GM18507 (cell line): ENCODE measurements at places on chromosomes 6 and 20.

DNA sequence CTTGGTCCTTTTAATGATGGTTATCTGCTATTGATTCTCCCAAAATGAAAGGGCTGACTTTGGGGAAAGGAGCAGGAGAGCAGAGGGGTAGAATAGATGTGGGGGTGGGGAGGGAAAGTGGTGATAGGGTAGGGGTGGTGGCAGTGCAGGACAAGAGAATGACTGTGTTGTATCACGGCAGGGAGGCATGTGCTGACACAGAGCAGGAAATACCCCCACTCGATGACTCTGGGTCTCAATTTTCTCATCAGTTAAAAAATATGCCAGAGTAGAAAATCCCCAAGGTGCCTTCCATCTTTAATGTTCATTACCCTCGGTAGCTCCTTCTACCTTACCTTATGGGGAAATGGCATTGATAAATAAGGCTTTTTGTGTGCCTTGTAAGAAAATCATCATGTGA is 79.0 kb upstream of the ATXN1 start:
- DNase-seq, result no peak

DNA sequence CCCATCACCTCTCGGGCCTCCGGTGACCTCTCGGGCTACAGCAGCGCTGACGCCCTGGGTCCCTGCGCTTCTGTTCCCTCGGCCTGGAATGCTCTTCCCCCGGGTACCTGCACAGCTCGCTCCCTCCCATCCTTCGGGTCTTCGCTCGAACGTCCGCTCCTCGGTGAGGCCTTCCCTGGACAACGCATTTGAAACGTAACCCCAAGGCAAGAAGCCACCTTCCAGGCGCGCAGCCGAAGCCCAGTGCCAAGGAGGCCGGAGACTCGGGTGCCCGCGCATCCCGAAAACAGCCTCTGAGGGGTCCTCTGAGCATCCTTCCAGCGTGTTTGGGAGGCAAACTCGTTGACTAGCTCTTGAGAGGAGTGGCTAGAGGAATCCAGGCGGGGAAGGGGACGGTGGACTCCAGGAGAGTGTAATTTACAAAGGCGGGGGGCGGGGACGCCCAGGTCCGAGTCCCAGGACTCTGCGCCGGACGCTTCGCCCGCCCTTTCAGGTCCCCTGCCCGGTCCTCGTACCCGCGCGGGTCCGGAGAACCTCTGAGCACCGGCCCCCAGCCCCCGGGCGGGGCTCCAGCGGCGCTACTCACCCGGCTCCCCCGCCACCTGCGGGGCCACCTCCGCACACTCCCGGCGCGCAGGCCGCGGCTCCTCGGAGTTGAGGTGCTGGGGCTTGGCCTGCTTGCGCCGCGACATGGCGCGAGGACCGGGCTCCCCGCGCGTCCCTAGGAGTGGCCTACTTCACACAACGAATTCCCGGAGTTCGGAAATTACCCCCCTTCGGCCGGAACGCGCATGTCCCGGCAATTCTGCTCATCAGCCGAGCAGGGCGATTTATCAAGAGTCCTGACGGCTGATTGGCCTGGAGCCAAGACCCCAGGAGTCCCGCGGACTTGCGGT is 86.8 kb downstream of the ZFP64 start:
- DNase-seq, result no peak

DNA sequence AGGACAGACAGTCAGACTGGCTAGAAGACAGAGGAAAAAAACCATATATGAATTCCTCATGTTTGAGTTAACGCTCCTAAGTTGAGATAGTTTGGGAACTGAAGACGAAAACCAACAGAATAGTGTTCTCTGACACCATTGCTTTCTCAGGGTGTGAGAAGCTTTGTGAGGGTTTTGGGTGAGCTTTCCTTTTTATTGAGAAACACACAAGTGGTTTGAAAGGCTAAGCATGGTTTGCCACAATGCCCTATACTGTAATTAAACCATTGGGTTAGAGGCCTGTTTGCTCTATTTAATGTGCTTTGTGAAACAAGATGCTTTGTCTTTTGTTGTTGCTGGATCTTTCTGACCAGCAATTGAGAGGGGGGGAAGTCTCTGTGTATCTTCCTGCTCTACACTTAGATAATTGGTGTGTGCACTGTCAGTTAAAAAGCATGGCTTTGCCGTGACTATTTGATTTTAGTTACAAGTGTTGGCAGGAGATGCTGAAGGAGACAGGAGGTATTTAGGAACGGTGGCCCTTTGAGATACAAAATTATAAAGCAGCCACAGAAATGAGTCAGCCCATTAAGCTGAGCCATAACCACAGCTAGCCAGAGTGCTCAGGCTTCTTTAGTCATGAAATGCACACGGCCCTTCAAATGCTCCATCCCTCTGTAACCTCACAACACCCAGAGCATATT is 273.0 kb upstream of the PREP start:
- no peak for DNase-seq

DNA sequence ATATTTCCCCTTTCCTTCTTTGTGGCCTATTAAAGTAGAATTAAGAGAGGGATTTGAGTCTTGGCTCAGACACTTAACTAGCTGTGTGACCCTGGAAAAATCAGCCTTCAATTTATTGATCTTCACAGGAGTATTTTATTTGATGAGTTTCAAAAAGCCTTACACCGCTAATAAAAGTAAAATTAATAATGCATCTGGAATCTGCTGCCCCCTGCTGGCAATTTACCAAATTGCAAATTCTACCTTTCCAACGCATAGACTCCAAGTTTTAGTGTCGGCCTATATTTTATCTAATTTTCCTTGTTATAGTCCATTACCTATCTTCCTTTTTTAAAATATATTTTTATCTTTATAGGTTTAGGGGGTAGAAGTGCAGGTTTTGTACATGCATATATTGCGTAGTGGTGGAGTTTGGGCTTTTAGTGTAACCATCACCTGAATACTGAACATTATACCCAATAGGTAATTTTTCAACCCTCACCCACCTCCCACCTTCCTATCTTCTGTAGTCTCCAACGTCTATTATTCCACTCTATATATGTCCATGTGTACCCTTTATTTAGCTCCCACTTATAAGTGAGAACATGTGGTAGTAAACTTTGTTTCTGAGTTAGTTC is 46.3 kb downstream of the GOPC start:
- DNase-seq, result no peak

DNA sequence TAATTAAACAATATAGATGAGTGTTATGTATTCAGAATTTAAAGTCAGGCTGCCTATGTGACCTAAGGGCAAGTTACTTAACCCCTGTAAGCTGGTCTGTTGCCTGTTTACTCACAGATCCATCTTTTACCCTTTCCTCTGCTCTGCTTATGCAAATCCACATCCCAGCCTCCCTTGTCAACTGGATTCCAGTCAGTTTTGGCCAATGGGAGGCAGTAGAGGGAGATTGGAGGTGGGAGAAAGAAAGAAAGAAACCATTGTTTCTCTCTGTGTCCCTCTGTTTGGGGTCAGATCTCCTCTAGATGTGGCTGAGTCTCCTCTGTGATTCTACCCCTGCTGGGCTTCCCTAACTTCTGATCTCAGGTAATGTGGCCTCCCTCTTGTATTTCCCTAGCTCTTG is 266.8 kb upstream of the PLN start:
- DNase-seq, result no peak

GRCh38 chr6:98909236-98909635 is 38.5 kb downstream of the FBXL4 start:
- no peak for DNase-seq

DNA sequence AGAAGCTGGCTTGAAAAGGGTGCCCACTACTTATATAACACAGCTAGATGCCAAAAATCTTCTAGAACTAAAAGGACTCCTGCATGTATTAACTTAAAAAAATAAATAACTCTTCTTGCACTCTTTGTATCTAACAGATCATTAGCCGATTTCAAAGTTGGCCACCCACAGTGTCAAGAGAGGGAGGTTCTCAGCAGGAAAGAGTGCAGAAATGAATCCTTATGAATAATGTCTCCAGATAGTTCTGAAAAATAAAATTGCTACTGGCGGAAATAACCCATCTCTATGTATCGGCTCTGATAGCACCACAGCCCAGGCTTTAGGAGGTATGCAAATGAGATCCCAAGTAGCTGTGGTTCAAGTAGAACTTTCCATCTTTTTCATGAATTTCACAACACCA is 232.7 kb downstream of the PHF3 start:
- DNase-seq, result no peak

GRCh38 chr6:128422871-128423270 is 97.5 kb downstream of the PTPRK start:
- DNase-seq, result no peak

- DNase-seq, result no peak
These were observed 420.1 kb downstream of the PREX1 start for GRCh38 chr20:48407710-48408109.

GRCh38 chr6:37987018-37987417 is 167.5 kb downstream of the ZFAND3 start:
- no peak for DNase-seq

- DNase-seq, result no peak
These were observed 250.8 kb upstream of the PRDM1 start for GRCh38 chr6:105835373-105835772.

GRCh38 chr20:11905460-11906179 is 12.1 kb upstream of the BTBD3 start:
- no peak for DNase-seq

DNA sequence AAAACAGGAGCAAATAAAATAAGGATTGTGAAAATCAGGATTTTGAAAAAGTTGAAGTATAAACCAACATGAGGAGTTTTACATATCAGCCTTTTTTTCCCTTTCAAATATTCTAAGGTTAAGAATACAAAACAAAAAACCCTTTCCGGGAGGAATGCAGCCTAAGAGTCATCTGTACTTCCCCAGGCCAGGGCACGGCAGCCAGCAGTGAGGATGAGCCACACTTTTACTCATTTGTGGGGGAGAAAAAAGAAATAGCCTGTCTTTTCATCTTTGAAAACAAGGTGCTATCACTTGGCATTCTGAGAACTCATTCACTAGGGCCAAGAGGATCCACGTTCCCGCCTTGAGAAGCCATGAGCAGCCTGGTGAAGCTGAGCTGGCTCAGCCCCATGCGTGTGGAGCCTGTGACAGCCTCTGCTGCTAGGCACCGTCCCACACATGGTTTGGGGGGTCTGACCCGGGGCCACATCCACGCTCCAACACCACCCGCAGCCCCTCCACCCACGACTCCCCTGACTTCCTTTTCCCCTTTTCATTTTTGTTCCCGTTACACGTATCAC is 11.2 kb downstream of the SLC22A1 start:
- no peak for DNase-seq

DNA sequence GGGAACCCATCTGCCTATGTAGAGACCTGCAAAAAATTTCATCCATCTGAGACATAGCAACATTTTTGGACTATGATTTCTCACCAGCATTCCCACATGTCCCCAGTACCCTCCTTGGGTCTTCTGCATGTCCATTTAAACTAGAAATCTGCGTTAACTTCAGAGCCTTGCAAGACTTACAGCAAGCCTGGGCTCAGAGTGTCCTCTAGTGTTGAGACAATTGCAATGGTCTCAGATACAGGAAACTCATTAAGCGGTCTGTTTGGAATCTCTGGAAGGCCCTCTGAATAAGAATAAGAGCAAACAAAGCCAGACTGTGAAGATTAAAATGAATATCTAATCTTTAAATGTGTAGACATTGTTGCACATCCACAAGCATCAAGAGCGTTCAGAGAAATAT is 20.5 kb upstream of the PI3 start:
- DNase-seq, result no peak

GRCh38 chr6:82040405-82041221 is 206.9 kb downstream of the IBTK start:
- DNase-seq, result no peak

DNA sequence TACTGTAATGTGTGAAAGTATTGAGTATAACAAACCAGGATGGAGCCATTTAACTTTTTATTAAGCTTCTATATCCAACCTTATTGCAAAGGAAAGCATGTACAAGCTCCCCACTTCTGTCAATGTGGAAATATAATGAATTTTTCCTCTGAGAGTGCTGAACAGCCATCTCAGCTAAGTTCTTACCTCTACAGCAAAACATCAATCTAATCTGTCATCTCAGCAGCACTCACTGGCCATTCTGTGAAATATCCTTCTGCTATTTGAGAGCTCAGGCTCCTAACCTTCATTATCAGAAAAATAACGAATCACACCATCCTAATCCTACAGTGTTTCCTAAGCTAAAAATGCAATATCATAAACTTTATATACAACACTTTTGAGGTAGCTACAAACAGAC is 194.0 kb upstream of the RNF217 start:
- no peak for DNase-seq

- no peak for DNase-seq
These were observed 12.3 kb upstream of the HMGN4 start for GRCh38 chr6:26525838-26526237.

- DNase-seq, result no peak
These were observed 132.6 kb downstream of the GPR63 start for GRCh38 chr6:96704713-96705112.

DNA sequence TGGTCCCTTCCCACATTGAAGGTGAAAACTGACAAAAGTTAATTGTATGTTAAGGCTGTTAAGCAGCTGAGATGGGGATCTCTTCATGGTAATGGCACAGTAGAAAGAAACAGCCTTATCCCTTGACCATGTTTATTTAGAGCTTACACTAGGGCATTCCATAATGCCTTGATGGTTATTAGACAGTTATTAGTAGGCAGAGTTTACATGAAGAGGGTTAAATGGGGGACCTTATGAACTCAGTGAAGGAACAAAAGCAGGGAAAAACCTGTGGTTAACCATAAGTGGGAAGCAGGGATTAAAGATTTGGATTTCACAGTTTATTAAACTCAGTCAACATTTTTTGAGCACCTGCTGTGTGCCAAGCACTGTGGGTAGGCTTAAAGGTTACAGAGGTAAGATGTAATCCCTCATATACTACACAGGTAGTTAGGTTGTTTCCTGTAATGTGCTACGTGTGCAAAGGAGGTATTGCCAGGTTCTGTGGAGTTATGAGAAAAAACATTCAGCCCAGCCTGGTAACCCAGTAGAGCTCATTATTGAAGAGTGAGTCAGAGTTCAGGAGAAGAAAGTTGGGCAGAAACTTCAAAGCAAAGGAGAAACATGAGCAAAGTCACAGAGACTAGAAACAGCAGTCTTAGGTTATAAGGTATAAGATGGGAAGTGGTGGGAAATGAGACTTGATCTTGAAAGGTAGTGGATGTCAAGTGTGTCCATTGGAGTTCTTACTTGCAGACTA is 32.3 kb upstream of the GNRH2 start:
- DNase-seq, result no peak

GRCh38 chr6:30741063-30741779 is 1.3 kb downstream of the FLOT1 start:
- DNase-seq, result no peak

- no peak for DNase-seq
These were observed 7.2 kb downstream of the ATP9A start for GRCh38 chr20:51760905-51761546.

GRCh38 chr6:34205466-34205865 is 31.2 kb upstream of the HMGA1 start:
- DNase-seq, result no peak

GRCh38 chr6:116963972-116964371 is 86.9 kb downstream of the RFX6 start:
- no peak for DNase-seq

- no peak for DNase-seq
These were observed 234.2 kb downstream of the HACE1 start for GRCh38 chr6:104625536-104625935.

DNA sequence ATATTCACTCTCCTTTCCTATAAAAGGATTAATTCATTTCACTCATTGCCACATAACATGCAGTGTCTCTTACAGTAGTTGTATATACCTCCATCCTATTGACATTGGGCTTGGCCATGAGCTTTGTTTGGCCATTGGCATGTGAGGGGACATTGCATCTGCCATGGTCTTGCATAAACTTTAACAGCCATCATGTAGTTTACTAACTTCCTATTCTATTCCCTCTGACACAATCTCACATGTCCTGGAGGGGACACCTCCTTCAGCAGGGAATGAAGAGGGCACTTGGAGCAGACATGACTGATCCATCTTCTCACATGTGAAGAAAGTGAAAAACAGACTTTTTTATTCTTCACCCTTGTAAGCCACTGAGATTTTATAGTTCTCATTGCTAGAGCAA is 115.5 kb upstream of the MARCKS start:
- DNase-seq, result no peak
